ENCODE measurements at places on chromosomes 6 and 20. TPM values are rescaled to one million over a fixed set of nuclear protein-coding genes. Genes with fewer than 3 reads are reported as not detected.

Gene VAPB
- 29.0 TPM for total RNA-seq

Gene GNMT
- total RNA-seq = 0.98 TPM

Gene RSPO3
- total RNA-seq = not detected

Gene LY86
- total RNA-seq = 4.6 TPM

Gene SLC2A10
- not detected for total RNA-seq

Gene SEC23B
- total RNA-seq = 89.8 TPM

Gene RAB23
- 3.5 TPM for total RNA-seq

Gene DNAH8
- total RNA-seq = 0.02 TPM

Gene SAMD5
- not detected for total RNA-seq

Gene PSORS1C2
- not detected for total RNA-seq

Gene USP49
- 7.3 TPM for total RNA-seq

Gene FARS2
- 19.5 TPM for total RNA-seq

Gene C4B
- 4.6 TPM for total RNA-seq

Gene ATP6V1G2
- total RNA-seq = 1.7 TPM

Gene OR2J3
- total RNA-seq = not detected

Gene ARFRP1
- total RNA-seq = 66.8 TPM

Gene CST7
- 78.4 TPM for total RNA-seq

Gene TREM1
- total RNA-seq = not detected

Gene RAMACL
- 0.14 TPM for total RNA-seq

Gene ABHD16B
- not detected for total RNA-seq

Gene SOBP
- total RNA-seq = 0.14 TPM

Gene GGTLC1
- not detected for total RNA-seq

Gene C20orf144
- 0.25 TPM for total RNA-seq

Gene PPP1R14C
- total RNA-seq = not detected

Gene SESN1
- total RNA-seq = 14.4 TPM

Gene YWHAB
- 289 TPM for total RNA-seq

Gene ARMH2
- total RNA-seq = 1.4 TPM

Gene SLC22A23
- total RNA-seq = 0.32 TPM

Gene TAGAP
- total RNA-seq = 51.2 TPM

Gene BMP7
- not detected for total RNA-seq

Gene PTK6
- total RNA-seq = 1.2 TPM
